ENCODE measurements at places on chromosomes 12 and 14.

GRCh38 chr12:102167821-102168604, 29.6 kb downstream of the PMCH start:
- DNase-seq, result no peak

- no peak for DNase-seq
These were observed 91.7 kb downstream of the MYRFL start for GRCh38 chr12:69916544-69917235.

DNA sequence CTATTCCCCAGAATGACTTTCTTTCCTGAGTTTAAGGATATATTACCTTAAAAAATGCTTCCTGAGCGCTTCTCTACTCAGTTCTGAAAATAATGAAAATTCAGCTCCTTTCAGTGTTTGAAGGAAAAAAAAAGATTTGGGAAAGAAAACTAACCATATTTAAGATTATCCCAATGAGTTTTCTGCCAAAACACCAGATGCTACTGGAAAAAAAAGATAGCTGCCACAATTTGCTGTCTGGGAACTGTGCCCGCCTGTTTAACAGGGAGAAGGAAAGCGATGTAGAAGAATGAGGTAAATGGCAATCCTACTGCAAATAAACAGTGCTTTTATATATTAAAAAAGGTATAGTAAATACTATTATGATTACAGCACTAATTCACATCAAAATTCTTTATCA, 367.6 kb upstream of the PRICKLE1 start:
- DNase-seq, result no peak

GRCh38 chr14:101827286-101827685, 65.8 kb downstream of the PPP2R5C start:
- DNase-seq, result no peak

- DNase-seq, result peak; percentile 52
These were observed 27.4 kb downstream of the ABCD4 start for GRCh38 chr14:74275241-74275841.

- no peak for DNase-seq
These were observed 130.7 kb upstream of the RPL10L start for GRCh38 chr14:46782281-46782680.

GRCh38 chr14:57378661-57379060, 11.7 kb upstream of the NAA30 start:
- no peak for DNase-seq

GRCh38 chr12:32450768-32451167, 51.4 kb downstream of the FGD4 start:
- no peak for DNase-seq

DNA sequence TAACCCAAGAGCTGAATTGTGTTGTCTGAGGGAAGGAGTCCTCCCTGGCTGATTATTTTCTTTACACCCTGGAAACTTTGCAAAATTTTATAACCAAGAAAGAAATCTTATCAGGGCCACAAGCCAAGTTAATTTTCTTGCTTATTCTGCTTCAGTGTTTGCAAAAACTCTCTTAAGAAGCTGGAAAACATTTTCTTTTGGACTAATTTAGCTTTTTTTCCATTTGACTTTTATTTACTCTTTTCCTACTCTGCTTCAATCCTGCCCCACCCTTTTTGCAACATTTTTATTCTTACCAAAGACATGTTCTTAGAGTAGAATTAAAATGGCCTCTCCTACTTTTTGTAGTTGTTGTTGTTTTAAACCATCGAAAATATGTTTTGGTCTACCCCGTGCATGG, 378.7 kb downstream of the ZFP36L1 start:
- DNase-seq, result no peak

DNA sequence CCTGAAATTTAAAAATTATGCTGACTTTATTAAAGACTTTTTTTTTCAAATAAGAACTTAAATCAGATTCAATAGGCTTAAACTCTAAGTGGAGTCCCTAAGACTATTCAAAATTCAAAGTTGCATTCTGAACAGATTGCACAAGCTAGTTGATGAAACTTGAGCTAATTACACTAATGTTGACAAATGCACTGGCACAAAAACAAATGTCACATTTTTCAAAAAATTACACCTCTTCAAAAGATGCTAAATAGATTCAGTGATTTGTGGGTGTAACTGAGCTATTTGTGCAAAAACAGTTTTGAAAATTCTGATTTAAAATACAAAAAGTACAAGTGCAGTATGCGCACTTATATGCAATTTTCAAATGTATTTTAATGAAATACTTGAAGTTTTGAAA, 205.4 kb downstream of the RERGL start:
- DNase-seq, result no peak

GRCh38 chr12:131489718-131490117, 221.2 kb upstream of the SFSWAP start:
- DNase-seq, result no peak

- no peak for DNase-seq
These were observed 17.0 kb downstream of the TPCN1 start for GRCh38 chr12:113238309-113238708.

DNA sequence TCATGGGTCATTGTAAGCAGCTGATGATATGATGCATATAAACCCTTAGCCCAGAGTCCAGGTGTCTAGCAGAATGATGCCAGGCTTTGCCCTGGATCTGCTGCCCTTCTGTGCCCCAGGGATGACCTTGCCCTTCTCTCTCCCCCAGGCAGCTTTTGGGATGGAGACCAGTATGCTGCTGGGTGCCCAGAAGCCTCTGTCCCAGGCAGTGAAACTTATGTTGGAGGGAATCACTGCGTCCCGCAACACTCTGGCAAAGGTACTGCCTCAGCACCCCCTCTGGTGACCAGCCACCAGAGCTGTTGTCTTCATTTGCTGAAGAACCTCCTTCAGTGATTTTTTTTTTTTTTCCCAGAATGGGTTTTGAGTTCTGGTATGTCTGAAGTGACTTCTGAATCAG, 23.3 kb downstream of the CYP46A1 start:
- DNase-seq, result no peak

Data from AG09319 (cell line).